ENCODE measurements at places on chromosomes 6 and 20. TPM values are rescaled to one million over a fixed set of nuclear protein-coding genes. Genes with fewer than 3 reads are reported as not detected.

KIF25 gene
- not detected for total RNA-seq

SLC52A3 gene
- total RNA-seq: 19.7 TPM

ZNF831 gene
- 3.8 TPM for total RNA-seq

NKX2-4 gene
- total RNA-seq: not detected

SAMD10 gene
- 26.9 TPM for total RNA-seq

PROKR2 gene
- not detected for total RNA-seq

LHFPL5 gene
- not detected for total RNA-seq

CDKAL1 gene
- 4.8 TPM for total RNA-seq

RSPO4 gene
- not detected for total RNA-seq

IL17F gene
- total RNA-seq: not detected

SLC22A1 gene
- 0.55 TPM for total RNA-seq

FAM209B gene
- not detected for total RNA-seq

TMEM244 gene
- not detected for total RNA-seq

NRSN1 gene
- 0.68 TPM for total RNA-seq

SPDEF gene
- total RNA-seq: 28.3 TPM

GHRH gene
- total RNA-seq: not detected

KLHDC3 gene
- total RNA-seq: 67.3 TPM

MYLIP gene
- total RNA-seq: 38.9 TPM

PCED1A gene
- total RNA-seq: 15.5 TPM

SLC26A8 gene
- total RNA-seq: 2.6 TPM

NNAT gene
- 33.0 TPM for total RNA-seq

TNFRSF21 gene
- total RNA-seq: 136 TPM

SLC35D3 gene
- total RNA-seq: not detected

TSHZ2 gene
- 12.9 TPM for total RNA-seq

NFYA gene
- total RNA-seq: 17.1 TPM

TUBB2B gene
- 14.9 TPM for total RNA-seq

ADTRP gene
- 119 TPM for total RNA-seq

ANGPT4 gene
- total RNA-seq: not detected

EIF6 gene
- total RNA-seq: 168 TPM

C6orf58 gene
- total RNA-seq: not detected

SYNGAP1 gene
- total RNA-seq: 37.2 TPM

CLPSL1 gene
- total RNA-seq: not detected

EDN1 gene
- 3.6 TPM for total RNA-seq

ZNF337 gene
- total RNA-seq: 10.0 TPM

SNAP25 gene
- total RNA-seq: not detected

UTRN gene
- total RNA-seq: 134 TPM

FRK gene
- total RNA-seq: 13.3 TPM

PARD6B gene
- 1.2 TPM for total RNA-seq

NFATC2 gene
- 11.1 TPM for total RNA-seq

GTSF1L gene
- not detected for total RNA-seq
